ENCODE measurements at places on chromosomes 12 and 14. TPM values are rescaled to one million over a fixed set of nuclear protein-coding genes. Genes with fewer than 3 reads are reported as not detected.
A peak's percentile ranks its signal among the peaks of the same experiment; 100 is the strongest.

IL22 gene
- total RNA-seq = not detected

- no peak overlapping the region for H3K4me3 ChIP-seq
- H3K36me3 ChIP-seq = no peaks in the 10 kb centered on the region
- no peak for DNase-seq
- H3K27ac ChIP-seq = no peak overlapping the region
Measured at GRCh38 chr14:94398536-94398935, 10.1 kb upstream of the SERPINA1 start.

RESF1 gene
- 75.0 TPM for total RNA-seq

DNA sequence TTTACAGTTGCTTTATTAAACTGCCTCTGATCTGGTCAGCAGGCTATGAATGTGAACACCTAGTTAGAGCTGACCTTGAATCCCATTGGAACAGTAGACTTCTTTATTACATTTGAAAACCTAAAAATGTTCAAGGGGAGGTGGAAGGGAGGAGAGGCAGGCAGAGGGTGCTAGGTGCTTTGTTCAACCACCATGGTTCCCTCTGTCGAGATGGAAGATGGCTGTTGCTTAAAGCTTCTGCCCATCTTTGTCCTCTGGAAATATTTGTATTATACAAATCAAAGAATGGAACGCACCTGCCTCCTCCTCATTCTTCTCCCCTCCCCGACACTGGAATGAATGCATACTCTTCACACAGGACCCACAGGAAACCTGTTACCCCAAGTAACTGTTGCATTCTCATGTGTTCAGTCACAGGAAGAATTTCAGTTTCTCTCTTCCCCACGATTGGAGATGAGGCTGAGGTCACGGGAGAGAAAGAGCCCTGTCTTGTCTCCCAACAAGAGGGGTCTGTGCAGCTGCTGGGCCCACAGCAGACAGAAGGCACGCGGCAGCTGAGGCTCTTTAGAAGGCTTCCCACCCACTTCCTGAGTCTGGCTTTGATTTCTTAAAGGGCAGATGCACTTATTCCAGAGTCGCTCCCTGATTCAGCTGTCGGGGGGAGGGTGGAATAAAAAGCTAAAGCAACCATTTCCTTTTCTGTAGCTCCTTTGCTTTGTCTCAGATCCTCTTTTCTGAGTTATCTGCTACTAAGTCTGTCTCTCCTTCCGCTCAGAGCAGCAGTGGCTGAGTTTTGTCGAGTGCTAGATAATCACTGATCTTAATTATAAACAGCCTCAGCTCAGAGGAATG, 217.9 kb upstream of the BTG1 start:
- peak overlapping the region; percentile 70 for H3K27ac ChIP-seq
- no peaks in the 10 kb centered on the region for H3K27me3 ChIP-seq
- H3K4me1 ChIP-seq = no peaks in the 10 kb centered on the region
- peak overlapping the region; percentile 27 for H3K4me3 ChIP-seq
- no peak for DNase-seq

GRCh38 chr12:10811883-10812536, 2.0 kb upstream of the TAS2R9 start:
- H3K4me1 ChIP-seq = no peaks in the 10 kb centered on the region
- no peak overlapping the region for H3K4me3 ChIP-seq
- no peak overlapping the region for H3K27ac ChIP-seq
- no peaks in the 10 kb centered on the region for H3K27me3 ChIP-seq
- H3K36me3 ChIP-seq = no peaks in the 10 kb centered on the region
- no peak for DNase-seq

DNA sequence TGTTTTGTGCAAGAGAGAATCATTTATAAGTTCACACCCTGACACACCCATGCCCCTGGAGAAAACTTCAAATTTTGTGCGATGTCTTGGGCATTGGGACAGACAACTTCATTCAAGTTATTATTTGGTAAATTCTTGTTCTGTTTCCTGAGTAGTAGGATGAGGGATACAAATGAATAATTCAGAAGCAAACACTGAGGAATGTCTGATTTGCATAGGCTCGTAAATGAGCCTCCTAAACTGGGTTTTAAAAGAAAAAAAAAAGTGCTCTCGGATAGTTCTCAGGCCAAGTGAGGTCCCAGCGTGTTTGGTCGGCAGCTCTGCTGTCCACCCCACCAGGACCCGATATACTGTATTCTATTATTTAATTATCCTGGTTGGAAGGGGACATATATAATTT, 134.7 kb upstream of the CPM start:
- H3K4me1 ChIP-seq = no peaks in the 10 kb centered on the region
- H3K4me3 ChIP-seq = no peak overlapping the region
- no peaks in the 10 kb centered on the region for H3K27me3 ChIP-seq
- DNase-seq = no peak
- H3K27ac ChIP-seq = no peak overlapping the region
- H3K36me3 ChIP-seq = no peaks in the 10 kb centered on the region

ACRBP gene
- 0.59 TPM for total RNA-seq

LUM gene
- 449 TPM for total RNA-seq

RAB3IP gene
- 12.5 TPM for total RNA-seq

DNA sequence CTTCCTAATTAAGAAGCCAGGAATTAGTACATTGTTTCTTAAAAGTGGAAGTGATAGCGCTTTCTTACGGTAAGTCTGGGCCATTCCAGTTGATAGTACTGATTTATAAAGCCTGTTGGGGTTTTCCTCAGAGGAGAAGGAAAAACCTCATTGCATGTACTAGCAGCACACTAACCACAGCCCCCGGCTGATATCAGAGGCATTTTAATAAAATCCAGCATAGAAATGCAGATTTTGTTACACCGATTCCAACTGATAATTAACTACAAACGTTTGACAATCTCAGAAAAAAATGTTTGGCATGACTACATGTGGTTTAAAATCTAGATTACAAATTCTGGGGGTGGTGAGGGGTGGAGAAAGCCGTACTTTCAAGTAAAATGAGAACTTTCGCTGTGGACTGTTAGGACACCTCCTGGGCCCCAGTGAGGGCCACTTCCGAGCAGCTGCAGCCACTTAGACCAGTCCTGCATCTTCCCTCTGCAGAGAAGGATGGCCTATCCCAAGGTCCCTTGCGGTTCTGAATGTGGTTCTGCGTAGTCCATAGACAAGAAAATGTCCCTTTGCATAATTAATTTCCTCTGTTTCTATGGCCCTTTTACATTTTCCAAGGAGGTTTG, 374.4 kb downstream of the NUAK1 start:
- H3K36me3 ChIP-seq = no peaks in the 10 kb centered on the region
- H3K4me1 ChIP-seq = no peaks in the 10 kb centered on the region
- no peak overlapping the region for H3K27ac ChIP-seq

DNA sequence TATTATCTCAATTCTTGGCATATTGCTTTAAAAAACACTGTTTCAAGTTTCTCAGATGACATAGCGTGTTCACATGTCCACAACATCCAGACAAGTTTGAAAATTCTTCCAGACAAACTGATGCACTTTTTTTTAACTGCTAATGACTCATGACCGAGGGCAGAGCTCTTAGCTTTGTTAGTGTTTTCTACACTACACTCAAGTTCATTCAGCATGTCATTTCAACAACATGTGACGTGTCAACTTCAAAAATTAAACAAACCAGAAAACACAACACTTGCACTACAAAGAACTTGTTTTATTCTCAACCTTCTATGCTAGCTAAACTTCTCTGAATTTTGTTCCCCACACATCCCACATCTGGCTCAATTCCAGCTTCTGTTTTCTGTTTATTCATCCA, 1186.3 kb upstream of the FLRT2 start:
- H3K36me3 ChIP-seq = no peaks in the 10 kb centered on the region
- no peak overlapping the region for H3K4me3 ChIP-seq
- no peaks in the 10 kb centered on the region for H3K27me3 ChIP-seq
- H3K27ac ChIP-seq = no peak overlapping the region
- H3K4me1 ChIP-seq = no peaks in the 10 kb centered on the region

RGS6 gene
- total RNA-seq = 9.2 TPM

BHLHE41 gene
- 5.6 TPM for total RNA-seq

SMCO3 gene
- total RNA-seq = 0.33 TPM

DNA sequence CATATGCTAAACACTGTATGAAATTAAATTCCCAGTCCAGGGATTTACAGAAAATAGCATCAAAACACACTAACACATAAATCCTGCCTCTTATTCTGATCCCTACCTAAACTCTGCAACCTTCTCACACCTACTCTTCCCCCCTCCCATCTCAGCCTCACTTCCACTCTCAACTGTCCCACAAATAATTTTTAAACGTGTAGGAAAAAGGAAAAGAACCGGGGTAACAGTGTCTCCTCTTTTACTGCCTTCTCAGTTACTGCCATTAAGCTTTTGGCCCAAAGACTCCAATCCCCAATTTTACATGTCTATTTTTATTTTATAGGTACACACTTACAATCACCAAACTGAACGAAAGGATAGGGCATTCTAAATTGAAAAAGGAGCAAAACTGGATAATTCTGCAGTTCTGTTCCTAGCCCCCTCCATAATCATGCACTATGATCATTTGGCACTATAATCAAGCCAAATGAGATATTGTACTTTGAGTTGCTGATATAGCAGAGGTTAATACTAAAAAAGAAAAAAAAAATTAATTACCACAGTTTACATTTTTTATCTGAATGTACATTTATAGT, 2.9 kb downstream of the DUSP16 start:
- peaks cover 5% of the 10 kb centered on the region for H3K4me1 ChIP-seq
- peak overlapping the region; percentile 100 for H3K27ac ChIP-seq
- no peak for DNase-seq
- no peaks in the 10 kb centered on the region for H3K27me3 ChIP-seq
- H3K4me3 ChIP-seq = no peak overlapping the region

LRIG3 gene
- 116 TPM for total RNA-seq

- H3K36me3 ChIP-seq = no peaks in the 10 kb centered on the region
- no peaks in the 10 kb centered on the region for H3K4me1 ChIP-seq
- H3K27me3 ChIP-seq = no peaks in the 10 kb centered on the region
- no peak overlapping the region for H3K27ac ChIP-seq
Measured at GRCh38 chr14:97266653-97267052, 469.5 kb downstream of the VRK1 start.

DNA sequence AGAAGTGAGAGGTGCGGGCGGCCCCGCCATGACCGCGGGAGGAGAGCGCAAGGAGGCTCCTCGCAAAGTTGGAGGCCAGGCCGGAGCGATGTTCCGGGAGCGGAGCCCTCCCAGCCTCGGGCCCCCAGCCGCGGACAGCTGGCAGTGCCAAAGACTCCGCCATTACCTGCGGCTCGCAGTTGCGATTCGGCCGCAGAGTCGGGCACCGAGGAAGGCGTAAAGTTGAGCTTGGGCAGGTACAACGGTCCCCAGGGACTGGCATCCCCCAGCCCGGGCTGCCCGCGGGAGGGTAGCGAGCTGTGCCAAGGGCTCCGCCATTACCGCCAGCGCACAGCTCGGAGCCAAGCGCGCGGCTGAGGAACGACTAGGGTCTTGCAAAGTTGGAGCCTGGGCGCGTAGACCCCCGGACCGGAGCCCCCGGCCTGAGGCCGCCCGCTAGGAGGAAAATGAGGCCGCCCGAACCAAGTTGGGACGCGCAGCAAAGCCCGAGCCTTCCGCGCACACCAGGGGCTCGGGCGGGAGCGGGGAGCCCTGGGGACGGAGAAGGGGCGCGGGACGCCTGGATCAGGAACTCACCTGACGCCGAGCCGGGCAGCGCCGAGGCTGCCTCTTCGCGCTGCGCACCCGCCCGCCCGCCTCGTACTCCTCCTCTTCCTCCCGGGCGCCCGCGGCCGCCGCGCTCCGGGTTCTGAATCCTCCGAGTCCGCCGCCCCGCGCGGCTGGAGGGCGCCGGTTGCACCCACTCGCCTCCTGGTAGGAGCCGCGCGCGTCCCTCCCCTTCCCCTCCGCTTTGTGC, 677 bp downstream of the NOS1 start:
- no peak overlapping the region for H3K27ac ChIP-seq
- peaks cover 78% of the 10 kb centered on the region for H3K27me3 ChIP-seq
- DNase-seq = no peak
- H3K4me1 ChIP-seq = no peaks in the 10 kb centered on the region
- peak overlapping the region; percentile 53 for H3K4me3 ChIP-seq

GRCh38 chr14:62866376-62866775, 178.9 kb downstream of the KCNH5 start:
- no peak overlapping the region for H3K4me3 ChIP-seq
- no peaks in the 10 kb centered on the region for H3K27me3 ChIP-seq
- H3K36me3 ChIP-seq = no peaks in the 10 kb centered on the region
- no peak overlapping the region for H3K27ac ChIP-seq
- no peaks in the 10 kb centered on the region for H3K4me1 ChIP-seq

DNA sequence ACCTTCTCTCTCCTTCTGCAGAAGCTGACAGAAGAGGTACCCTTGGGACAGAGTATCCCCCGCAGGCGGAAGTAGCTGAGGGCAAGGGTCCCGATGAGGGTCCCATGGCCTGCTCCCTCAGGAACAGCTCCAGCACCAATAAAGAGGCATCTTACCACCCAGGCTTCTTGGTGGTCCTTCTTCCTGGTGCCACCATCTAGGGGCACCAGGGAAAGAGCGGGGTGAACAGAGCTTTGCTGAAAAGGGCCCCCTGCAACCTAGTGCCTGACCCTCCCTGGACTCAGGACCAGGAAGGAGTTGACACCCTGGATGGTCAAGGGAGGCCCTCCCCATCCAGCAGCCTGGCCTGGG, 591 bp upstream of the IRF9 start:
- H3K27ac ChIP-seq = peak overlapping the region; percentile 98
- H3K4me1 ChIP-seq = no peaks in the 10 kb centered on the region
- no peak for DNase-seq
- H3K27me3 ChIP-seq = no peaks in the 10 kb centered on the region

DNA sequence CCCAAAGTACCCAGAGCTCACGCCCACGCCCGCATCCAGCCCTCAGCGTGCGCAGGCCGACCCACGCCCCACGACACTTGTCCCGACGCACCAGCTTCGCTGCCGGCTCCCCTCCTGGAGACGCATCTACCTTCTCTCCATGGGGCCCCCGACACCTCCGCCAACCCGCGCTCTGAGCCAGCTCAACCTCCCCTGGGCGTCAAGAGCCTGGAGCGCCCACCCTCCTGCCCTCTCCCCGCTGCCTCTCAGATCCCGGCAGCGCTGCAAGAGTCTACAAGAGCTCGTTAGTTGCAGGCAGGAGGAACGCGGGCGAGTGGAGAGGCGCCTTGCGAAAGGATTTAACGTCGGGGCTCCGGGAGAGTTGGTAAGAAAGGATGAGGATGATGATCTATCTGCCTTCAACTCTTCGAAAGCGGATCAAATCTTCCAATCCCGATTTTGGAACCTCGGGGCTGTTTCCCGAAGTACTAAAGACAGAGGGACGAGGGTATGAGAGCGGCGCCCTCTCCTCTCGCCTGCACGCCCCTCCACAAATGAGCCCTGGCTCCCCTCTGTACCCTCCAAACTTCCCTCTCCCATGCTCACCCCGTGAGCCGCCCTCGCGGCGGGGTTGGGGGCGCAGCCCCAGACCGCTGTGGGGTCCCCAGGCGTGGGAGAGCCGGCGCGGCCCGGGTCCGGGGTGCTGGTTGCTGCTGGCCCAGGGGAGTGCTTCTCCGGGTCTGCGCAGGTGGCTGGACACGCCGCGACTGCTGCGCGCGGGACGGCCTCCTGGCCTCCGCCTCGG, 979 bp downstream of the LTBP2 start:
- H3K36me3 ChIP-seq = no peaks in the 10 kb centered on the region
- no peaks in the 10 kb centered on the region for H3K27me3 ChIP-seq
- H3K4me3 ChIP-seq = peak overlapping the region; percentile 79
- H3K4me1 ChIP-seq = no peaks in the 10 kb centered on the region
- DNase-seq = no peak

GRCh38 chr14:101331141-101331525, 230.2 kb upstream of the DIO3 start:
- H3K27ac ChIP-seq = no peak overlapping the region
- H3K4me3 ChIP-seq = no peak overlapping the region
- H3K4me1 ChIP-seq = no peaks in the 10 kb centered on the region
- DNase-seq = no peak
- no peaks in the 10 kb centered on the region for H3K36me3 ChIP-seq

Measured in breast epithelium (tissue), 4 donors.